NCI-H526 treated with DMSO at 0.1 percent for 48 hours (cell line): ENCODE measurements at places on chromosomes 2 and 18.

GRCh38 chr2:108934151-108934550 lies 54.9 kb downstream of the EDAR start:
- DNase-seq = no peak

- DNase-seq = no peak
Observed at GRCh38 chr2:241561832-241562231, 3.3 kb downstream of the BOK start.

GRCh38 chr2:41736586-41736985 lies 311.2 kb upstream of the PKDCC start:
- no peak for DNase-seq

DNA sequence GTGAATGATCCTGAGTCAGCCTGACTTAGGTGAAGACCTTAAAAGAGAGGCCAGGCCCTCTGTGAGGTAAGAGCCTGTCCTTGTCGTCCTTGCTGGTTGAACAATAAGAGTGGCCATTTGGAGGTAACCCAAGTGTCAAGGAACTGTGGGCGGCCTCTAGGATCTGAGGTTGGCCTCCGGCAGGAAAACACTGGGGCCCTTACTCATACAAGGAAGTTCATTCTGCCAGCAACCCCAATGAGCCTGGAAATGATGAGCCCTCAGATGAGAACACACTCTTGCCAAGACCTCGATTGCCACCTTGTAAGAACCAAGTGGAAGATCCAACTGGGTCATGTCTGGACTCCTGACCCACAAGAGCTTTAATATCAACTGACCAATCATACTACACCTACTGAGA lies 95.5 kb upstream of the LRATD1 start:
- DNase-seq = no peak

GRCh38 chr2:19029655-19030054 lies 328.8 kb downstream of the OSR1 start:
- DNase-seq = no peak

DNA sequence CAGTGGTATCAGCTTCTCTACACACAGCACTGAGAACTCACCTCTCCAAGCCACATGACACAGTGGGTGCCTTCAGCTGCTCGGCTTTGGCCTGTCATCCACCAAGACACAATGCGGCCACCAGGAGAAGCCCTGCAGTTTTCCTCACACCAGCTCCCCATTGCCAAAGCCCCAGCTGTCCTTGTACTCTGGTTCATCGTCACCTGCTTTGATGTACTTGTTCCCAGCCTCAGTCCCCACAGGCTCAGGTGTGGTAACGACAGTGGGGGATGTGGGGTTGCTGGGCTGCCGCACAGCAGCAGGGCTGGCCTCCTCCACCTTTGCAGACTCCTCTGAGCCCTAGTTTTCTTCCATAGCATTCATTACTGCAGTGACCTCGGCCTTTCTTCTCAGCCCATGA lies 387.3 kb downstream of the MEIS1 start:
- DNase-seq = no peak

DNA sequence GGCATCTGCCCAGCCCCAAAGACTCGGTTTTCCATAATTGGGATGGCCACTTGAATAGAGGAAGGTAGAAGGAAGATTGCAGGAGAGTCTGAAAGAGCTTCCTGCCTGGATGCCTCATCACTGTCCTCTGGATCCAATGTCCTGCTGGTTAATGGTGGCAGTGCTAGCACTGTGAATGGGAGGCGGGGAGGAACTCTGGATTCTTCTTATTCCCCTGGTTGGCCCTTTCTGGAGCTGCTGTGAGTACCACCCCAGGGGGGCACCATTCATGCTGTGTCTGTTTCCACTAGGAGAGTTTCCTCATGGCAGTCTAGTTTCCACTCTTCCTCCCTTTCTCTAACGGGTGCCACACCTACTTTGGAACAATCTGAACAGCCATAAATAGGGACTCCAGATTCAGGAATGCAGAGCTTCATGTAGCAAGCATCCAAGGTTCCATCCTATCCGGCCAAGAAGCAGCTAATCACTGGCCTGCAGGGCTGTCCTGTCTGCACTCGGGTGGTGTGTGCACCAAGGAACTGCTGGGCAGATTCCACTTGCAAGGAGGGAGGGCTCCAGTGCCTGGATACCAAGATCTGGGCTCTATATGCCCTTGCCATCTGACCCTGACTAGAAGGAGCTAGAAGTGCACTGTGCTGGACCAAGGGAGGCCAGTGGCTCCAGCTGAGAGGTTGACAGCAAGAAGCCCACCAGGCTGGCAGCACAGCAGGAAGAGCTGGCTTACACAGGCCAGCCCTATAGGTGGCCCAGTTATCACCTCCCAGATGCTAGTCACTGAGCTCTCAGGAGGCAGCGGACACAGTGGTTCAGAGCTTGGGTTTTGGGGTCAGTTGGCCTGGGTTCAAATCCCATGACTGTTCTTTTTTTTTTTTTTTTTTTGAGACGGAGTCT lies 4.6 kb upstream of the ATOH8 start:
- DNase-seq = no peak
